Tibial nerve (tissue), 4 donors: ENCODE measurements at places on chromosomes 7 and 10. TPM values are rescaled to one million over a fixed set of nuclear protein-coding genes. Genes with fewer than 3 reads are reported as not detected.
A peak's percentile ranks its signal among the peaks of the same experiment; 100 is the strongest.

Gene PODXL
- total RNA-seq = 40.8 TPM

Gene CACNA2D1
- total RNA-seq = 22.0 TPM

GRCh38 chr7:29039821-29040578 lies 81.9 kb upstream of the TRIL start:
- no peak for DNase-seq
- no peaks in the 10 kb centered on the region for H3K36me3 ChIP-seq
- no peak overlapping the region for H3K4me3 ChIP-seq

Gene CNPY1
- not detected for total RNA-seq

DNA sequence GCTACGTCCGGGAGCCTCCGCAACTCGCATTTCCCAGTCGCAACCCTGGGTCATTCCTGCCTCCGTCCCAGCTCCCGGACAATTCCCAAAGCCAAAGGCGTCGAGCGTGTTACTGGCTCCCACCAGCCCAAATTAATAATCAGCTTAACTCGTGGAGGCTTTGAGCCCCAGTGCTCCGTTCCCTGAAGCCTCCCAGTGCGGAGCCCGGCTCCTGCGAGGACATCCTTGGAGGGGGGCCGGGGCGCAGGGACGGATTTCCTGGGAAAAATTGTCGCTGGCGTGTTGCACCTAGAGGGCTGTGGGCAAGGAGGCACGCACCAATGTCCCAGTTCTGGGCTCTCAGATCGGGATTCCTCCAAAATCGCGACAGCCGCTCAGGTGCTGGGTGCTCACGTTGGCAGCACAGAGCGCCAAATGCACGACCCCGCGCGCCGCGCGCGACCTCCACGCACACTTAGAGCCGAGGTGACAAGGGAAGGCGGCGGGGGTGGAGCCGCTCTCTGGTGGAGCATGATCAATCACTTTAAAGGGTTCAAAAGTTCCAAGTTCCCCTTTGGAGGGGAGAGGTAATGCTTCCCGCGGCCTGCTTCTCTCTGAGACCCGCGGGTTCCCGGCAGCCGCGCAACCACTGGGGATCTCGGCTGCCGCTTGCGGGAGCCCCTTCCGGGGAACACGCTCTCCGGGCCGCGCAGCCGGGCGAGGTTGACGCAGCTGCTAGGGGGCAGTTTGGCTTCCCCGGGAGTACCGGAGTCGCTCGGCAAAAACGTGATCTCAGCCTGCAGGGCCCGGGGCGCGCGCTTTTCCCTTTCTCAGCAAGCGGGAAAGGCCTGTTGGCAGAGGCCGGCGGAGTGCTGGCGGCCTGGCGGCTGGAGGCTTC lies 25.5 kb downstream of the SKIDA1 start:
- H3K36me3 ChIP-seq = no peaks in the 10 kb centered on the region
- H3K4me1 ChIP-seq = peaks cover 9% of the 10 kb centered on the region
- DNase-seq = no peak
- H3K27ac ChIP-seq = peak overlapping the region; percentile 90
- H3K4me3 ChIP-seq = peak overlapping the region; percentile 41

DNA sequence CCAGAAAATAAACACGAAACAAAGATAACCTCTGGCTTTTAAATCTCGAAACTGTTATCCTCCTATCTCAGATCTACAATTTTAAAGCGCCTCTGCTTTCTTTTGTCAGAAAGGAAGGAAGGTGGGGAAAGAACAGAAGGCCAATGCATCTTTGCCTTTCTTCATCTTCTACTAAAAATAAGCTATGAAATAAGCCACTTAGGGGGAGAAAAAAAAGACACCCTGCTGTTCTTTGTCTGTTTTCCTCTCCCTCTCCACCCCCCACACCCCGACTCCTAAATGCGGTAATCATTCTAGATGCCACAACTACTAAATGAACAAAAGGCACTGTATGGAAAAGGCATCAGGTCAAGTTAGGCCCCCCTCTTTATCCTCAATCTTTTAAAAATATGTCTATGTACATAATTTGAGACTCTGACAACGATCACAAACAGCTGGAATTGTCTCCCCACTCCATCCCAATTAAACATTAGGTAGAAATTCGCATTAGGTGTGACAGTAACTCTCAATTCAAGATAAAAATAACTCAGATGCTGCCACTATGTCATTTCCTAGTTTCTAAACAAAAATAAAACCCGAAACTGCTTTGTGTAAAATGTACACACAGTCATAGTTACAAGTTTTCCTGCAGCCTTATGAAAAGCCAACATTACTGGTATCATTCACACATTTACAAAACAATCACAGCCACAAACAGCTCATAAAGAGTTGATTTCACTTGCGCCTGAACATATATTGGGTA lies 2.4 kb downstream of the UBE2H start:
- no peaks in the 10 kb centered on the region for H3K27me3 ChIP-seq
- H3K4me3 ChIP-seq = peak overlapping the region; percentile 93
- H3K4me1 ChIP-seq = peaks cover 27% of the 10 kb centered on the region
- no peaks in the 10 kb centered on the region for H3K36me3 ChIP-seq
- no peak for DNase-seq

DNA sequence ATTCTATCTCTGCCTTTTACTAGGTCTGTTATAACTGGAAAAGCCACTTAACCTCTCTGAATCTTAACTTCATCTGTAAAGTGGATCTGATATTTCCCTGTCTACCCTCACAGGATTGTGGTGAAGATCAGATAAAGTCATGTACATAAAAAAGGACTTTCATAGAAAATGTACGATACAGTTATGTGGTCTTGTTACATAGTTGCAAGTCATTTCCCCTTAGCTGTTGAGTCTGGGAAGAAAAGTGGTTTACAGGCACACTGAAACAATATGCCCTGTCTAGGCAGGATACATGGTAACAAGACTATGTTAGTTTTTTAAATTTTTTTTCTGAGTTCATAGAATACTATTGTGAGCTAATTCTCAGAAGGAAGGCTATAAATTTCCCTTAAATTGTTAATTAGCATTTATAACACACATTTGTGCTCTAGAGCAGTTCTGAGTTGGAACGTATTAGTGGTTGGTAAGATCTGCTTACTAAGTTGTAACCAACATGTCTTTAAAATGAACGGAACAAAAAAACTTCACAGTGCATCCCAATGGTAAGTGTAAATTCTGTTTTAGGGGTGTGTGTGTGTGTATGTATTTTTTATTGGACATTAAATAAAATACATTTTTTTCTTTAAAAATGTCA lies 7.1 kb upstream of the GSTO1 start:
- H3K27me3 ChIP-seq = no peaks in the 10 kb centered on the region
- H3K4me1 ChIP-seq = no peaks in the 10 kb centered on the region
- no peak for DNase-seq
- no peaks in the 10 kb centered on the region for H3K36me3 ChIP-seq
- H3K4me3 ChIP-seq = no peak overlapping the region

GRCh38 chr7:39624935-39625694 lies 1.7 kb downstream of the RALA start:
- H3K36me3 ChIP-seq = peaks cover 9% of the 10 kb centered on the region
- H3K27me3 ChIP-seq = no peaks in the 10 kb centered on the region
- no peak overlapping the region for H3K27ac ChIP-seq
- no peak for DNase-seq
- H3K4me1 ChIP-seq = peaks cover 25% of the 10 kb centered on the region

DNA sequence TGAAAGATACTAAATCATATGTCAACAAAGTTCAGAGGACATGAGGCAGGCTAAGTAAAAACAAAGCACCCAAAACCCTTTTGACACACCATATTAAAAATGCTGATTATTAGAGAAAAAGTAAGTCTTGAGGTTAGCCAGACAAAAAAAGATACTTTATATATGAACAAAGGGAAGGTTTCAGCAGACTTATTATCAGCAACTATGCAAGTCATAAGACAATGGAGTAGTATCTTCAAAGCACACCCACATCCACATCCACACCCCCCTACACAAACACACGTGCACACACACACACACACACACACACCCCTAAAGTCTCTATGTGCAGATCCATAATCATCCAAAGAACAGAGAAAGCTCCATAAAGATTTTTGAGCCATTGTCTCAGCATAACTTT lies 1373.9 kb upstream of the CELF2 start:
- H3K27ac ChIP-seq = no peak overlapping the region
- no peaks in the 10 kb centered on the region for H3K4me1 ChIP-seq
- DNase-seq = no peak
- H3K27me3 ChIP-seq = no peaks in the 10 kb centered on the region
- H3K36me3 ChIP-seq = no peaks in the 10 kb centered on the region
- no peak overlapping the region for H3K4me3 ChIP-seq

GRCh38 chr7:147412109-147412508 lies 1178.5 kb upstream of the C7orf33 start:
- no peaks in the 10 kb centered on the region for H3K36me3 ChIP-seq
- DNase-seq = no peak
- no peaks in the 10 kb centered on the region for H3K27me3 ChIP-seq
- H3K4me1 ChIP-seq = no peaks in the 10 kb centered on the region

Gene NUP205
- total RNA-seq = 40.5 TPM

Gene CFAP46
- 1.4 TPM for total RNA-seq

- no peaks in the 10 kb centered on the region for H3K36me3 ChIP-seq
- H3K27me3 ChIP-seq = no peaks in the 10 kb centered on the region
- H3K4me1 ChIP-seq = no peaks in the 10 kb centered on the region
- peak; percentile 56 for DNase-seq
- no peak overlapping the region for H3K27ac ChIP-seq
- no peak overlapping the region for H3K4me3 ChIP-seq
Measured at GRCh38 chr7:49346195-49346899, 422.0 kb downstream of the CDC14C start.
